ENCODE measurements at places on chromosomes 3 and 15.

GRCh38 chr15:96460106-96460505, 129.6 kb downstream of the NR2F2 start:
- DNase-seq = no peak

- DNase-seq = no peak
Observed at GRCh38 chr15:53709821-53710220, 49.6 kb downstream of the WDR72 start.

- DNase-seq = peak; percentile 38
Observed at GRCh38 chr15:74265046-74265639, 29.0 kb downstream of the CCDC33 start.

DNA sequence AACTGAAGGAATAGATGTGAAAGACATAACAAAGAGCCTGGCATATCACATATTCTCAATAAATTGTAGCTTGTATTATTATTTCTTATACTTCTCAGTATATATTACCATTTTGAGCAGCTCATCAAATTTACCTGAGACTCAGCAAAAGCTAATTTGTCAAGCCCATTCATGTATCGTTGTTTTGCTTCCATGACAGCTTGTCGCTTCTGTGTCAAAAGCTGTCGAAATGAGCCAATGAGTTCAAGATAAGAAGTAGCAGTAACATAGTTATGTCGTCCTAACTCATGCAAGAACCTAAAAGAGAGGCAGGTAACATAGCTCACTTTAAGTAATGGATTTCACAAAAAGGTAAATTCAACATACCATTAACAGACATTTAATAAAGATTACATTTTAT, 93.8 kb upstream of the ASB14 start:
- DNase-seq = no peak

DNA sequence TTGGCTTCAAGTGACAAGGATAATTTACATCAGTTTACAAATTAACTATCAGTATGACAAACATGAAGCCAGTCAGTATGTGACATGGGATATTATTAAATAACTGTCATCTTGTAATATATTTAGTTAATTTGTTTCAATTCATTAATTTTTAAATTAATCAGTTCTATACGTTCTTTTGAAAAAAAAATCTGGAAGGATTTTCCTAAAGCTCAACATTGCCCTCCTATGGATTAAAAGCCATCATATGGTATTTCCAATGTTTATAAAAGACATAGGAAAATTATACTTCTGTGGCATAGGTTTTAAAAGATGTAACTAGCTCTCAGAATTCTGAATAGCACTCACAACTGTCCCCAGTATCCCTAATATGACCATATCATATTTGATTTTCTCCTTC, 134.4 kb downstream of the PLOD2 start:
- DNase-seq = no peak

DNA sequence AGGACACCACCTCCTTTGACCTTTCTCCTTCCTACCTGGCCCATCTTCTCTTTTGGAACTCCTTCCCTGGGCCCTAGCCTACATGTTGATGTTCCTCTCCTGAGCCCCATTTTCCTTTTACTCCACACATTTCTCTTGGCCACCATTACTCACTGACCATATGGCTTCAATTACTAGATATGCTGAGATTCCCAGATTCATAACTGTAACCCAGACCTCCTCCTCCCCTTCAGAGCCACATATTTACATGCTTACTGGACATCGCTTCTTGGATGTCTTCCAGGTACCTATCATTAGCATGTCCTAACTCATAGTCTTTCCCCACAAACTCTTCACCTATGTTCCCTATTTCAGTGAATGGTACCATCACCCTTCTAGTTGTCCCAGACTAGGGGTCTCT, 24.4 kb upstream of the TRIM59 start:
- peak; percentile 97 for DNase-seq

DNA sequence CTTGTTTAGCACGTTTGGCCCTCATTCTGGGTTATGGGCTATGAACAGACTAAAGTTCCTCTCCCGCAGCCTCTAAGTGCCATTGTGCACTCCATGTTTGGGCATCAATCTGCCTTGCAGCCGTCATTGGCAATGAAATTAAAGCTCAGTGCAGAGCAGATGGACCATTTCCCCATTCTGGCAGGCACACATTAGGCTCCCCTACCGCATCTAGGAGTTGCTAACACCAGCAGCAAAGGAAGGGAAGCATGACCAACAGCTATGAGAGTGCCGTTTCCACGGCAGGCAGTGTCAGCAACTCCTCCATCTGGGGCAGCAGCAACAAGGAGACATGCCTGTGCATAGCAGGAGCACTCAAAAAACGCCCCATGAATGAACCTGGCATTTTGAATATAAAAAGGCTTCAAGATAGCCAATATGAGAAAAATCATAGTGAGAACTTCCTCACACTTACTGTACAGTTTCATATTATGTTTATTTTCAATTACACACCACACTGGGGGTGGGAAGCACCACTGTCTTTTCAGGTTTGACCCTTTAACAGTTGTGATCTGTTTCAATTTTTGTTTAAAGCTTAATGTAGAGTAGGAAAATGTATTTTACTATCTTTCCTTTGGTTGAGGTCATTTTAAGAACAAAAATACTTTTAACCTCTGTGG, 218.7 kb downstream of the KCNMB2 start:
- no peak for DNase-seq

DNA sequence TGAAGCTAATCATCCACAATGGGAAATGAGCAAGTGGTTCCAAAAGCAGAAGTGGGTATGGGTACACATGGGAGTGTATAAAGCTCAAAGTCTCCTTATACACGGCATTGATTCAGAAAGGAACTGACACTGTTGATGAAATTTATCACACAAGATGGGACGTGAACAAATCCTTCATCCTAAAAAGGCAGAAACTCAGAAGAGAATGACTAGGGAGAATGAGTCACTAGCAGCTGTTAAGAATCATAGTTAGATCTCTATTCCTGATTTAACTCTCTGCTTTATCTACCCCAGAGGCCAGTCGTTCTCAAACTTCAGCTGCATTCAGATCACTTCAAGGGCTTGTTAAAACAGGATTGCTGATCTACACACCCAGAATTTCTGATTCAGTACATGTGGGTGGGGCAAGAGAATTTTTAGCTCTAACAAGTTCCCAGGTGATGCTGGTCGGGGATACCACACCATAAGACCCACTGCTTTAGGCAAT, 97.7 kb upstream of the PHLDB2 start:
- DNase-seq = peak; percentile 95

DNA sequence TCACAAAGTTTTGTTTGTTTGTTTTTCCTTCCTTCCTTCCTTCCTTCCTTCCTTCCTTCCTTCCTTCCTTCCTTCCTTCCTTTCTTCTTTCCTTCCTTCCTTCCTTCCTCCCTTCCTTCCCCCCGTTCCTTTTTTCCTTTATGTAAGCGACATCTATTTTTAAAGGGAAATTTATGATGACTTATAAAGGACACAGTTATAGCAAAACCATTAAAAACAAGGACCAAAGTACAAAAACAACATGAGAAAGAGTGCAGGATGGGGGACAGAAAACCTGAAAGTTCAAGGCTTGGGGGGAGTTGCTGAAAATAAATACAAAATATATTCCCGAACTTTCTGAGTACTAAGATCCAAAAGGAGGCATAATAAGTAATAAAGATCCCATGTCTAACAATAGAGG, 1.8 kb downstream of the ADGRG7 start:
- no peak for DNase-seq
